ENCODE measurements at places on chromosomes 7 and 10. TPM values are rescaled to one million over a fixed set of nuclear protein-coding genes. Genes with fewer than 3 reads are reported as not detected.

DNA sequence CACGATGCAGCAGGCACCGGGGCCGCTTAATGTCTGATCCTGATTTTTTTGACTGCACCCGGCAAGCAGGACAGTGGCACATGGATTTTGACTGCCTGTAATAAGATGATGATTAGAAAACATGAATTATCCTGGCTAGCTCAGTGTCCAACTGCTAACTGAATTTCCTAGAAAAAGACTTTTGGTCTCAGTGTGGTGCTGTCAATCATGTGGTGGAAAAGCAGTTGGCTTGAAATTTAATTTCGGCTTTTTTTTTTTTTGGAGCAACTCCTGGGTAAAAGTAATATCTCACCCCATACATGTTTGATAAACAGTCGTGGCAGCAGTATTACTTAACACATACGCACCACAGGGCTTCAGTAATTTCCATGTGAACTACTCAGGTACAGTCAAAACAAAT lies 227.7 kb downstream of the FANK1 start:
- no peak for DNase-seq

- peak; percentile 92 for DNase-seq
Measured at GRCh38 chr7:16905300-16906044, 23.7 kb upstream of the AGR3 start.

Gene UTF1
- total RNA-seq, result not detected

Gene NANOS1
- 4.7 TPM for total RNA-seq

DNA sequence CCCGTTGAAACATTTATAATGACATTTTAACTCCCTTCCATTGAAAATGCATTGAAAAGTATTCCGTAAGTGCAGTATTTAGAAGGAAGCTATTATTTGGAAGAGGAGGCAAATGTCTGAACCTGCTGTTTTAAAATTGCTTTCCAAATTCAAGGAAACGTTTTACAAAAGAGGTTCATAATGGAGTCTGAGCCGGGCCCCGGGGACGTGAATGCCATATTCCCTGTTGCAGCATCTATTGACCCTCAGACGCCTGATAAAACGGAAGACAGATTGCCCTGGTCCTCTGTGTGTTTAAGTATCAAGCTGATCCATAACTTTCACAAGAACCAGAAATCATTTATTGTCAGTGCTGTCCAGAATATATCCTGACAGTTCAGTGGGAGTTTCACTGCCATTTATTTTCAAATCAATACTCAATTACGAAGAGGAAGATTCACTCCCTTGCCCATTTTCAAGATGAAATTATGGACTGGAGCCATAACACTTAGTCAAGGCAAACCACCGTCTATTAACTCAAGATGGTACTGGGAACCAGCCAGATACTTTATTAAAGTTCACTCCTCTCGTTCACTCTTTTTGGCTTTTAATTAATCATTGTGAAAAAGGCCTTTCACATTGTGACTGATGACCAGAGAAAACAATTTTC lies 435.7 kb upstream of the PFKP start:
- no peak for DNase-seq
